ENCODE measurements at places on chromosomes 7 and 10.

DNA sequence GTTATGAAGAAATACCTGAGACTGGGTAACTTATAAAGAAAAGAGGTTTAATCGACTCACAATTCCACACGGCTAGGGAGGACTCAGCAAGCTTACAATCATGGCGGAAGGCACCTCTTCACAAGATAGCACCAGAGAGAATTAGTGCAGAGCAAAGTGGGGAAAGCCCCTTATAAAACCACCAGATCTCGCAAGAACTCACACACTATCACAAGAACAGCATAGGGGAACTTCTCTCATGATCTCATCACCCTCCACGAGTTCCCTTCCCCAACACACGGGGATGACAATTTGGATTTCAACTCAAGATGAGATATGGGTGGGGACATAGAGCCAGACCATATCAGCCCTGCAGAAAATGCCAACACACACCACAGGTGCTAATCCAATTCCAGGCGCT, 218.7 kb downstream of the PARD3 start:
- peak; percentile 77 for DNase-seq

- DNase-seq = no peak
These were observed 46.1 kb downstream of the COL28A1 start for GRCh38 chr7:7489546-7489945.

- peak; percentile 88 for DNase-seq
These were observed 84.6 kb upstream of the PDGFA start for GRCh38 chr7:604001-604883.

DNA sequence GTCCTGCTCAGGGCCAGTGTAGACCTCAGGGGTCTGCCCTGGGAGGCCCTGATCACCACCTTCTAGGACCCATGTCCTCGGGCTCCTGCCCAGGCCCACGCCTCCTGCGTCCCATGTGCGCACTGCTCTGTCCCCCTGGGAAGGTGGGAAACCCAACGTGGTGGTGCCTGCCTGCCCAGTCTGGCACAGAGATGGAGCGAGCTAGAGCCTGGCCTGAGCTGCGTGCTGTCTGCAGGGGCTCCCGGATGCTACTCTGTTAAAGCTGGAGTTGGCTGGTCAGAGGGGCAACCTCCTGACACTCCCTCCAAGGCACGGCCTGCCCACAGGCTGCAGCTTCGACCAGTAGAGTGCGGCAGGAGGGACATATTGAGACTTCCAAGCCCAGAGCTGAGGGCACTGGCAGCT, 171.7 kb downstream of the DNAJB6 start:
- no peak for DNase-seq

DNA sequence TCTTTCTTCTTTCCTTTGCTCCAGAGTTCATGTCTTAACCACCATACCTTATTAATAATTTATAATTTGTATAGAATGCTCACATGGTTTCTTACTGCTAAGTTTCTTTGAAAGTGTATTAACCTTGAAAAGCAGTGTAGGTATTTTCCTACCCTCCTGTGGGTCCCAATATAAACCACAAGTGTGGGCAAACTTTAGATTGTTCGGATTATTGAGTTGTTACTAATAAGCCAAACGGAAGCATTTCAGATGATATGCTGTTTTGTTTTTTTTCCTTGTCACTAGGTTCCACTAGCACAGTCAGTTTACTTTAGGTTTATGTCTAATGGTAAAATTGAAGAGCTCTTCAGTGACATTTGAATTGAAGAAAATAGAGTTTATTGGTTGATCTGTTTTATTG, 10.2 kb downstream of the SSBP1 start:
- no peak for DNase-seq

DNA sequence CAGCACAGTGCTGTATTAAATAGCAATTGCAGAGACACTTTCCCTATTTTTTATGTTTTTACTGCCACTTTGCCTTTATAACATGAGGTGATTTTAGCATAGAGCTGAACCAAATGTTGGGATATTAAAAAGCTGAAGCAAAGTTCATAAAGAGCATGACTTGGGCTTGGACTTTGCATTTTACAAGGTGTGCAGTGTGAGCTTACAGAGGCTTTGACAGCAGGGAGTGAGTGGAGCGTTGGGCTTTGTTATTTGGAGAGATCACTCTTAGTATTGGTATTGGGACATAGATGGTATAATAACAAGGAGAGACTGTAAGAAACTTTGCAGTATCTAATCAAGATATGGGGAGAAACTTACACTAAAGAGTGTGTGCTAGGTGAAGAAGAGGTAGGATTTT, 449.1 kb downstream of the AUTS2 start:
- DNase-seq = no peak

- DNase-seq = no peak
These were observed 78.7 kb upstream of the MSRB2 start for GRCh38 chr10:23016636-23017035.

GRCh38 chr7:155381852-155382801, 75.8 kb upstream of the EN2 start:
- no peak for DNase-seq

GRCh38 chr10:104103956-104104355, 18.0 kb upstream of the SFR1 start:
- DNase-seq = no peak

GRCh38 chr10:110495731-110496552, 1.8 kb upstream of the DUSP5 start:
- peak; percentile 77 for DNase-seq
